Activated CD4-positive, alpha-beta T cell treated with anti-CD3 and anti-CD28 coated beads, Interleukin-2, amount 50 U/mL, for 48 hours (primary cell): ENCODE measurements at places on chromosomes 16 and 17.
A peak's percentile ranks its signal among the peaks of the same experiment; 100 is the strongest.

DNA sequence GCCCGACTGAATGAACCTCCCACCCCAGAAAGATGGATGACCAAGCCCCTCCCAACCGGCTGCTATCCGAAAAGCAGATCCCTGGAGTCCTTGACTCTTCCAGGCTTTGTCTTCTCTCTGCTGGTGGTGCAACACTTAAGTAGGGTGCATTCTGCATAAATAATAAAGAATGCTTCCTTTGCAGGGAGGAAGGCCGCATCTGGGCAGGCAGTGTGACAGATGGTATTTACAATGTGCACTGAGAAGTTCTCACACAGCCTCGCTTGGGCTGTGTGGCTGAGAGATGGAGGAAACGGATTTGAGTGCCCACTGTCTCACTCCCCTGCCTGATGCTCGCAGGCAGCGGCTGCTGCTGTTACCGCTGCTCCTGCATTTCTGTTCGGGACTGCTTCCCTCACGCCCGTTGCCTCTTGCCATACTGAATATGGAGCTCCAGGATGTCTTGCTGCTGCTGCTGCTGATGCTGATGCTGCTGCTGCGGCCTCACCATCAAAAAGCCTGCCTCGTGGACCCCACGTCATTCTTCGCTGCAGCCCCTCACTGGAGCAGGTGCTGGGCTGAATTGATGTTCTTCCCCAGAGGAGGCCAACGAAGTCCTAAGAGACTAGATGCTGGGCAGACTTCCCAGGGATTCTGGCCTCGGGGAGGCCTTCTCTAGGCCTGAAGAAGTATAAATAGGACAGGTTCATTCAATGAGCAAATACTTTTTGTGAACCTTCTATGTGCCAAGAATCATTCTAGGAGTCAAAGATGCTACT lies 7.1 kb upstream of the RHBDL3 start:
- no peak for DNase-seq

GRCh38 chr17:19407601-19408345 lies 3.3 kb upstream of the RNF112 start:
- no peak for DNase-seq

DNA sequence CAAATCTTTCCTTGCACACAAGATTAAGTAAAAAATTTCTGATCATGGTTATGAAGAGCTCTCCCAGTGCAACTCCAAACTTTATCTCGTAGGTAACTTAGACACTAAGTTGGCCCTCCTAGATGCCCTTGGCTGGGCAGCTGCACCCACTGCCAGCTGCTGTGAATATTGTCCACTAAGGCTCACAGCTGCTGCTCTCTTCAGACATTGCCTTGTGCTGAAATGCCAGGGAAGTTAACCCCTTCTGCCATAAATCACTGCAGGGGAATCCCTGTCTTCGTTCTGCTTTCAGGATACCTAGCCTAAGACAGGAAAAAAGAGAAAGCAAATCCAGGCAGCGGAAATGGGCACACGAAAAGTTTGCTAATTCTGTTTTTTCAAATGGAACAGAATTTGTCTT lies 106.4 kb downstream of the IRX5 start:
- DNase-seq: no peak

- no peak for DNase-seq
Measured at GRCh38 chr17:21525464-21526130, 149.4 kb downstream of the KCNJ12 start.

DNA sequence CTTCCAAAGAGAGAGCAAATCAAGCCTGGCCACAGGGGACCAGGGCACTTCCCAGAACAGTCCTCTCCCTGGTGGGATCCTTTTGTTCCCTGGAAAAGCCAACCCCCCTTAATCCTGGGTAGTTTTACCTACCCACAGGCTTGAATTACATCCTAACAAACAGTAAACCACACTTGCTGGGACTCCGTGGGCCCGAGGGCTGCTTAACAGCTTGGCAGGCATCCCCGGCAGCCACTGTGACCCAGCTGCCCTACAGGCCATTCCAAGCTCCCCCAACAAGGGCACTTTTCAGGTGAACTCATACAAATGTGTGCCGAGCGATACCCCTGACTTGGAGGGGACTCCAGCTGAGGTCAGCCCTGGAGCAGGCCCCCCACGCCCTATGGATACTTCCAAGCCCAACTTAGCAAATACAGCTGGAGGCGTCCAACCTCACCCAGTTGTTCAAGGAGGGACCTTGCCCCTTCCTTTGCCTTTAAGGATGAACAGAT lies 26.4 kb downstream of the ADCY9 start:
- DNase-seq: no peak

DNA sequence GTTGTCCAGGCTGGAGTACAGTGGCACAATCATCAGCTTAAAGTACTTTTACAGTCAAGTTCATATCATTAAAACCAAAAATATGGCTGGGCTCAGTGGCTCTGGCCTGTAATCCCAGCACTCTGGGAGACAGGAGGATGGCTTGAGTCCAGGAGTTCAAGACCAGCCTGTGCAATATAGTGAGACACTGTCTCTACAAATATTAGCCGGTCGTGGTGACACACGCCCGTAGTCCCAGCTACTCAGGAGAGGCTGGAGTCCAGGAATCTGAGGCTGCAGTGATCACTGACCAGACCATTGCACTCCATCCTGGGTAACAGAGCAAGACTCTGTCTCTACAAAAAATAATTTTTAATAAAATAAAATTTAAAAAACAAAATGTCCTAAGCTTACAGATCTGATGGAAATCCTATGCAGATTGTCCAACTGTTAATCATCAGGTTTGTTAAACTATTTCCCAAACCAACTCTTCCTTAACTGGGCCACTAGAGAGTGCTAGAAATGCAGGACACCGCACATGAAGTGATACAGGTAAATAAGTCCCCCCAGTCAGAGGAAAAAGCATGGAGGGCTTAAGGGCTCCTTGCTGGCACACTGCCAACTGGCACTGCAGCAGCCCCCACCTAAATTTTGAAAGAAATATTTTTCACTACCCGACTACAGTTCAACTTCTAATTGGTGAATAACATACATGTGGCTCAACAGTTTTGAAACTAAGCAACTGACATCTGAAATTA lies 2.8 kb downstream of the USP22 start:
- peak; percentile 44 for DNase-seq

DNA sequence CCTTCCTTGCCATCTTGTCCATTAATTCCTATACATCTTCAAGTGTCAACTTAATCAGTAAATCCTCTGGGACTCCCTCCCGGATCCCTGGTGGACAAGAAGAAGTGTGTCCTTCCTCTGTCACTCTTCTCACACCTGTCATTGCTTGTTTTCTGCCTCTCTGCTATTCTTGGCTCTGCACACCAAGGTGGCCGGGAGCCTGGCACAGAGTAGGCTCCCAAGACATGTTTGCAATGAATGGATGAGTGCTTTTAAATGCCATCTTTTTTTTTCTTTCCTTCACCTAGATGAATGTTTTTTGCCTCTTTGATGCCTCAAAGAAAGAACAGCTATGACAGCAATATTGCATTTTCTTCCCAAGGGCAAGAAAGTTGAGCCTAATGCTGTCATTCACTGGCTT lies 58.0 kb upstream of the CLEC18A start:
- no peak for DNase-seq

GRCh38 chr16:8849411-8850011 lies 19.3 kb downstream of the CARHSP1 start:
- DNase-seq: no peak

DNA sequence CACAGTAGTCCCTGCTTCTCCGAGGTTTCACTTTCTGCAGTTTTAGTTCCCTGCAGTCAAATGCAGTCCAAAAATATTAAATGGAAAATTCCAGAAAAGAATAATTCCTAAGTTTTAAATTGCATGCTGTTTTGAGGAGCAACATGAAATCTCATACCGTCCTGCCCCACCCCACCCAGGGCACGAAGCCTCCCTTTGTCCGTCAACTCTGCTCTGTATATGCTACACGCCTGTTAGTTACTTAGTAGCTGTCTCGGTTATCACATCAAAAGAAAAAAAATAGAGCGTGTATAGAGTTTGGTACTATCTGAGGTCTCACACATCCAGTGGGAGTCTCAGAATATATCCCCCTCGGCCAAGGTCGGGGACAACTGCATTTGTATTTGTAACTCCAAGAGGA lies 129.4 kb upstream of the NOL11 start:
- DNase-seq: no peak

DNA sequence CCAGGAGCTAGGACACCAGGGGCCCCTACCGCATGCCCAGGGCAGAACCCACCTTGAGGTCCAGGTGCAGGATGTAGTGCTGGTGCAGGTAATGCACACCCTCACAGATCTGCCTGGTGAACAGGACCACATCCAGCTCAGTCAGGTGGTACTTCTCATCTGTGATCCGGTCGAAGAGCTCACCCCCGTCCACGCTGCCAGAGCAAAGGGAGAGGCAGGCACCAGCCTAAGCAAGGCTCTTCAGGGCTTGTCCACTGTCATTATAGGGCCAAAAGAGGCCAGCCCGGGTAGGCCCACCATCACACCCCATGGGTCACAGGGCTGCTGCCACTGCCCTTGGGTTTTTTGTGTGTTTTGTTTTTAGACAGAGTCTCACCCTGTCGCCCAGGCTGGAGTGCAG lies 21.0 kb downstream of the MYLK3 start:
- DNase-seq: no peak

DNA sequence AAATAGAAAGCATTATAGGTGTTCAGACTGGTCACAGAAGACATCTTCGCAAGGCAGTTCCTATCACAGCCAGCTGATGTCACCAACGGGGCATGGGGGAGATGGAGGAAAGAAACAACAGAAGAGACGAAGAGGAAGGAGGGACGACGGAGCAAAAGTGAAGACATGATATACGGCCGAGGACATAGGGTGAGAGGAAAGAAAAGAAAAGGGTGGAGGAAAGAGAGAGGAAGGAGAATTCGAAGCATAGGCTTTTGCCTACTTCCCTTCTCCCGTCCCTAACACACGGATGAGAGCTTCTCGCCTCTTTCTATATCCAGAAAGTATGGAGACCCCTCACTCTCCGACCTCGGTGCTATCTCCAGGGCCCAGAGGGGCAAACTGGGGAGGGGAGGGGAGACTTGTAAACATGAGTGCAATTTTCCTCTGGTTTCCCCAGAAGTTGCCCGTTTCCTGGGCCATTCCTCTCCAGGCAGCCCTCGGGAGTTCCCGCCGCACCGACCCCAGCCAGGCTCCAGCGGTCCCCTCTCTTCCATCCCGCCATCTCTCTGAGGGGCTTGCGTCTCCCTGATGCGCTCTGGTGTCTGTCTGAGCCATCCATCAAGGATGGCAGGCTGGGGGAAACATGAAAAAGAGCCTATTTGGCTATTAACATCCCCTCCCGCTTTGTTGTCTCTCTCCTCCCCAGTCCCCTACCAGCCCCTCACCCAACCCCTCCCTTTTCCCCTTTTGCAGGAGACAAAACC lies 26.0 kb downstream of the COPZ2 start:
- DNase-seq: peak; percentile 41

DNA sequence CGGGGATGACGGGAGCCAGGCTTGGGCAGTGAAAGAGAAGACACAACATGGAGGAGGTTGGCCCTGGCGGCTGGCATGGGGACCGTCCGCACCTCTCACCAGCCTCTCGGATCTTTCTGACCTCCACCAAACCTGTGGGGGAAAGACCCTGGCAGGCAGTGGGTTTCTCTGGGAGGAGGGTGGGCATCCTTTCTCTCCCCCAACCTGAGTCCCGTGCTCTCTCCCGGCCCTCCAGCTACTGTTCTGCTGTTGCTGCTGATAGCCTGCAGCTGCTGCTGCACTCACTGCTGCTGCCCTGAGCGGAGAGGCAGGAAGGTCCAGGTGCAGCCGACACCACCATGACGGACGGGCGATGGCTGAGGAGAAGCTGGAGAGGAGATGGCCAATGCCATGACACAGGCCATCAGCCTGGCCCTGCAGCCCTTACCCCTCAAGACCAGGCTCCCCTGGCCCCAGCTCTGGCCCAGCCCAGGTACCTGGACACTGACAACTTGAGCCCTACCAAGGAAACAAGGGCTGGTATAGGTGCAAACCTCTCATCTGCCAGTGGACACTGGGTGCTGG lies 7.4 kb downstream of the SMIM5 start:
- no peak for DNase-seq

DNA sequence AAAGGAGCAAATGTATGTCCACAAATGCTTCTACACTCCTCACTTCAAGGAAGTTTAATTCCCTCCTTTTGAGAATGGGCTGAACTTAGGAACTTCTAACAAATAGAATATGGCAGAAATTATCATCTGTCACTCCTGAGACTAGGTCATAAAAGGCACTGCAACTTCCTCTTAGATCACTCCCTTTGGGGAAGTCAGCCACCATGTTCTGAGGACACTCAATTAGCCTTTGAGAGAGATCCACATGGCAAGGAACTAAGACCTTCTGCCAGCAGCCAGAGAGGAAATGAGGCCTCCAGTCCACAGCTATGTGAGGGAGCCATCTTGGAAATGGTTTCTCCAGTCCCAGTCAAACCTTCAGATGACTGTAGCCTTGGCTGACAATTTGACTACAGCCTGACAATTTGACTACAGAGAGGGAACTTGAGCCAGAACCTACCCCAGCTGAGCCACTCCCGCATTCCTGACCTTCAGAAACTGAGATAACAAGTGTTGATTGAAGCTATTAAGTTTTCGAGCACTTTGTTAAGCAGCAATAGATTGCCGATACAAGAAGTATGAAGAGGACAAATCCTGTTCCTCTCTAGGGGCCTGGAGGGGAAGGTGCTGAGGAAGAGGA lies 113.4 kb upstream of the SEC14L1 start:
- DNase-seq: no peak

- no peak for DNase-seq
Measured at GRCh38 chr17:1055231-1055630, 58.3 kb downstream of the TIMM22 start.

DNA sequence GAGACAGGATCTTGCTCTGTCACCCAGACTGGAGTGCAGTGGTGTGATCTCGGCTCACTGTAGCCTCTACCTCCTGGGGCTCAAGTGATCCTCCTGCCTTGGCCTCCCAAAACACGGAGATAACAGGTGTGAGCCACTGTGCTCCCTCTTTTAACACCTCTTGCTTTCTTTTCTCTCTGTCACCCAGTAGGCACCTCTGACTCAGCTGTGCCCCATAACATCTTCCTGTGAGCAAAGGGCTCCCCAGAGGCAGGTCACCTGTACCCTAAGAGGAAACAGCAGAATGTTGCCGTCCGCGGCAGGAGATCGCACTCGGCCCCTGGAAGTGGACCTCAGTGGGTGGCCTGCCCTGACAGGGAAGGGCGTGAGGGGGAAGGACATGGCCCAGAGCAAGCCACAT lies 918 bp upstream of the NLRC3 start:
- peak; percentile 54 for DNase-seq

DNA sequence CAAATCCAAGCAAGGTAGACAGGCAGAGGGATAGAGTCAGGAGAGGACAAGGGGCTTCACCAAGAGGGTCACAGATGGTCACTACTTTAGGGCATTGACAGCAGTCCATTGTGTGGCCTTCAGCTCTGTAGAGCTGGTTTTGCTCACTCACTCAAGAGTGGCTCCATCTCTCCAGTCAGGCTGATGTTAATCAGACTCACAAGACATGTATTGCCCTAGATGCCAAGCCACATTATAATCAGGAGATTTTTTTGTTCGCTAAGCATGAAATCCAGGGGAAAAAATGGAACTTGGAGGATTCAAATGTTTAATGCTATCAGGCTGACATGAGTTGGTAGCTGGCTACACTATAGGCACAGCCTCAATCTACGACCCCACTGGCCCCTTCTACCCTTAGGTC lies 32.5 kb downstream of the CD300LF start:
- DNase-seq: no peak
